ENCODE measurements at places on chromosomes 11 and 22.

DNA sequence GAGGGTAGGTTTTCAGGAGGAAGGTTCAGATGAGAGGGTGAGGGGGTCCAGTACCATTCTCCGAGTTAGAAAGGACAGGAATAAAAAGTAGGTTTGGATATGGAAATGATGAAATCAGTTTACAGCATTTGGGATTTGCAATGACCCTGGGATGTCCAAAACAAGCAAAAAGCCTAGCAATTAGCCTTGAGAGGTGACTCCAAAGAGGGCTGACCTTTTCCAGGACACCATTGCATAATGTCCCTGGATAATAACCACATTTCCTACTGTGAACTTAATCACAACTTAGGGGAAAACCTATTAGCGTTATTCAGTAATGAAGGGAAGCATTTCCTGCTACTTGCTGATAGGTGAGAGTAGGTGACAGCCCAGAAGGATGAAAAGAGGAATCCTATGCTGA, 101.4 kb upstream of the ARHGAP42 start:
- no peak for DNase-seq

DNA sequence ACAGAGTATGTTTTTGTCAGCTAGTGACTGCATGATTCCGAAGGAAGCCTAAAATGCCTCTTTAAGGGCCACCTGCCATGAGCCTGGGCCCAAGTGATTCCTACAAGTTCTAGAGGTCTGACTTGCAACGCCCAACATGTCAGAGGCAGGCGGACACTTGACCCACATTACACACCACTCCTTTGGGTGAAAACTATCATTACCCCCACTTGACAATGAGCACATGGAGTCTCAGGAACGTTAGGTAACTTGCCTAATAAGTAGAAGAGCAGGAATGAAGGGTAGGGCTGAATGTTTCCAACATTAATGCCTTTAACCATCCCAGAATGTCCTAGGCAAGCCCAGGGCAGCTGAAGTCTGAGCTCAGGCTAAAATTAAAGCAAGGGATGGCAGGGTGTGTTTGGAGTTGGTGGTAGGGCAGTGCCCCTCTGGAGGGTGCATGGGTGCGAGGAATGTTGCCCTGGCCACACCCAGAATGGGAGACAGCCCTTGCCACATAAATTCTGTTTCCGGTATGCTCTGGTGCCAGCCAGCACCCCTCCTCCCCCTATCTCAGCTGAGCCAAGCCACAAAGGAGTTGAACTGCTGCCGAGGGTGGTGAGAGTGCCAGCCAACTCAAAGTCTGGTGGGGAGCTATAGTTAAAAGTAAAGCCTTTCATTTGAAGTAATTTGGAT, 2.5 kb downstream of the PLAAT2 start:
- no peak for DNase-seq

DNA sequence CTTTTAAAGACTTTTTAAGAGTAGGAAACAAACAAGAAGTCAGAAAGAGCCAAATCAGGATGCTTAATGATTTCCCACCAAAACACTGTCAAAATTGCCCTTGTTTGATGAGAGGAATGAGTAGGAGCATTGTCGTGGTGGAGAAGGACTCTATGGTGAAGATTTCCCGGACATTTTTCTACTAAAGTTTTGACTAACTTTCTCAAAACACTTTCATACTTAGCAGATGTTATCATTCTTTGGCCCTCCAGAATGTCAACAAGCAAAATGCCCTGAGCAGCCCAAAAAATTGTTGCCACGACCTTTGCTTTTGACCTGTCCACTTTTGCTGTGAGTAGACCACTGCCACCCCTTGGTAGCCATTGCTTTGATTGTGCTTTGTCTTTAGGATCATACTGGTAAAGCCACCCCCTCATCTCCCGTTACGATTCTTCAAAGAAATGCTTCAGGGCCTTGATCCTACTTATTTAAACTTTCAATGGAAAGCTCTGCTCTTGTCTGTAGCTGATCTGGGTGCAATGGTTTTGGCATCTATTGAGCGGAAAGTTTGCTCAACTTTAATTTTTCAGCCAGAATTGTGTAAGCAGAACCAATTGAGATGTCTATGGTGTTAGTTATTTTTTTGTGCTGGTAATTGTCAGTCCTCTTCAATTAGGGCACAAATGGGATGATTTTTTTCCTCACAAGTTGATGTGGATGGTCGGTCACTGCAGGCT, 67.2 kb downstream of the ADM start:
- no peak for DNase-seq

DNA sequence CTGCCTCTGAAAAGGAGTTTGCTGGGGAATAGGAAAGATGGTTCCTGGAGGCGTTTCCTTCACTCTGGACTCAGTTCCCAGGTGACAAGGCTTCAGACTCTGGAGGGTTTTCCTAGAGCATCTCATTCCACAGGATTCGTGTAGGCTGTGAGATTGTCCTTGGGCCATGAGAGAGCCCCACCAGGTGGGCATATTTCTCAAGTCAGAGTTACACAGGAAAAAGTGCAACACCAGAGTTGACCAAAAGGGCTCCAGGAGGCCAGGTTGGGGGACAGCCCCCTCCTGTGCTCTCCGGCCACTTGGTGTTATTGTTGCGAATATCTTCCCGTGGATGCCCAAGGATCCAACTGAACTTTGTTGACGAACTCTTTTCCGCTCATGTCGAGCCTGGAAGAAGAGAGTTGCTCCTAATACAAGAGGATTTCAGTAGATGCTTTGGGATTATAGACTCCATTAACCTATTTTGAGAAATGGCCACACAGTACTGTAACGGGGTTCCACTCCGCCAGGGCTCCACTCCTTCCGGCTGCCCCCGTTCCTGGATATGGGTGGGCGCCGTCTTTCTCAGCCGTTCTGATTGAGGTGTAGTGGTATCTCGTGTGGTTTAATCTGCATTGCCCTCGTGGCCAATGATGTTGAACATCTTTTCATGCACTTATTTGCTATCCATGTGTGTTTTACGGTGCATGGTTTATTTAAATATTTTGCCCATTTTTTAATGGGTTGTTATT, 580.3 kb downstream of the BRD1 start:
- DNase-seq, result no peak

- DNase-seq, result no peak
These were observed 459.0 kb downstream of the SOX6 start for GRCh38 chr11:15897211-15897960.

DNA sequence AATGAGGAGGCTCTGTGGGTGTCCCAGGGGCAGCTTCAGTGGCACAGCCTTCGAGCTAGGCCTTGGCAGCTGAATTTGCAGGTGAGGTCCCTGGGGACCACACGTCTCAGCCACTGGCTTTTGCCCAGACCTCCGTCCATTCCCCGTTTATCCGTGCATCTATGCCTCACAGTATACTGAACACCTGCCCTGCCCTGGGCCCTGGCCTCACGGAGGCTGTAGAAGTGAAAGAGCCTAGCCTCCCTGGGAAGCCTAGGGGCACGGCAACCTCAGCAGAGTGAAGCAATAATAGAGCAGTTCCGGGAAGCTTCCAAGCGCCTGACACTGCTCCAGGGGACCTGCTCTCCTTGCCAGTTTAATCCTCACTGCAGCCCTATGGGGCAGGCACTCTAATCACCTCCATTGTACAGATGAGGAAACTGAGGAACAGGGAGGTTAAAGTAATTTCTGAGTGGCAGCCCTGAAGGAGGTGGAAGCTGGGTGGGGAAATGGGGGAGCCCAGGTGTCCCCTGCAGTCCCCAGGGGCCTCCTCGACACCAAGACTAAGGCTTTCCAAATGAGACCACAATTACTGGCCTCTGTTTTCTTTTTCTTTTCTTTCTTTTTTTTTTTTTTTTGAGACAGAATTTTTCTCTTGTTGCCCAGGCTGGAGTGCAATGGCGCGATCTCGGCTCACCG, 2.7 kb upstream of the NFAM1 start:
- DNase-seq, result no peak

DNA sequence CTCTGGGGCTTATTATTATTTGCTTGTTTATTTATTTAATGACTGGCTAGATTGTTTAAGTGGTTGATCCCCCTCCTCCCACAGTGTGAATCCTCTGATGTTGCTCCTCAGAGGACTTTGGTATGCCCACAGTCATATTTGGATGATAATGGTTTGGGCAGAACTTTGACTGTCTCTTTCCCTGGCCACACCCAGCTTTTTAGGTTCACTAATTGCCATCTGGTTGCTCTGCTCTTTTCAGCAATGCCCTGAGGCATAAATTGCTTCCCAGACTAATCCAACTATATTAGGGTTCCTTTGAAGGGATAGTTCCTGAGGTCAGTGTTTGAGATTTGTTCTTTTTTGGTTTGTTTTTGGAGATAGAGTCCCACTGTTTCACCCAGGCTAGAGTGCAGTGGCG, 99.3 kb upstream of the RRM1 start:
- DNase-seq, result no peak

DNA sequence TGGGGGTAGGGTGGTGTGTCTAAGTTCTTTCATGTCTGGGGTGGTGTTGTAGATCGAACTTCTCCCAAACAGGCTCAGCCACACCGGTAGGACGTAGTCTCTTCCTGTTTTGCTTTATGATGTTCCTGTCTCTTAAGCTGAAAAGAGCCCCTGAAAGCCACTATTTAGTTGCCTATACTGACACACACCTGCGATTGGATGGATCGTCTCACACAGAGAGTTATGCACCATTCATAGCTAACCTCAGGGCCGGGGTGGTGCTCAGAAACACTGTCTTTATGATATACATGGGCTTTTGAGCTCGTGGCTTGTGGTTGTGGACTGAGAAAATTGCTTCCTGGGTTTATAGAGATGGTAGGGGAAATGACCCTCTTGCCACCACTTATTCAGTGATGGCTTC, 137.6 kb downstream of the TEAD1 start:
- no peak for DNase-seq
